NCI-H460 (cell line): ENCODE measurements at places on chromosomes 3 and 15.

- peak; percentile 24 for DNase-seq
These were observed 9.5 kb downstream of the LRRC49 start for GRCh38 chr15:70902107-70902506.

- peak; percentile 37 for DNase-seq
These were observed 127.6 kb upstream of the AZI2 start for GRCh38 chr3:28476194-28476593.

- no peak for DNase-seq
These were observed 48.1 kb downstream of the KLHL25 start for GRCh38 chr15:85746641-85747040.

GRCh38 chr15:92130244-92130643 lies 263.4 kb upstream of the ST8SIA2 start:
- DNase-seq: no peak

DNA sequence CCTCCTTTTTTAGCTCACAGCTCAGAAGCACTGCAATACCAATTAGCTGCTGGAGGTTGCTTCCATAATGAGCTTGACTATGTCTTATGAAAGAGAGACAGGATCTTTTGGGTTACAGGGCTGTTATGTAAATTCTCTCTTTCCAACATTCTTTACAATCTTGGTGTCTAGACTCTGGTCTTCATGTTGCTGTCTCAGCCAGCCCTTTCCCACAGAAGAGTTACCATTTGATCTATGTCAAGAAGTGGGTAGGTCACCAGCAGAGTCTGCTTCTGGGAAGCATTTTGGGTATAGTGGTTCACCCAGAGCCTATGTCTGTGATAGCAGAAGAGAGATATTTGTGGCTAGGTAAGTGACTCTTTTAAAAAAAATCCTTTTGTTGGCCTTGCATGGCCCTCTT lies 234.5 kb downstream of the SATB1 start:
- no peak for DNase-seq

- no peak for DNase-seq
These were observed 861.8 kb downstream of the SQOR start for GRCh38 chr15:46496491-46497115.

DNA sequence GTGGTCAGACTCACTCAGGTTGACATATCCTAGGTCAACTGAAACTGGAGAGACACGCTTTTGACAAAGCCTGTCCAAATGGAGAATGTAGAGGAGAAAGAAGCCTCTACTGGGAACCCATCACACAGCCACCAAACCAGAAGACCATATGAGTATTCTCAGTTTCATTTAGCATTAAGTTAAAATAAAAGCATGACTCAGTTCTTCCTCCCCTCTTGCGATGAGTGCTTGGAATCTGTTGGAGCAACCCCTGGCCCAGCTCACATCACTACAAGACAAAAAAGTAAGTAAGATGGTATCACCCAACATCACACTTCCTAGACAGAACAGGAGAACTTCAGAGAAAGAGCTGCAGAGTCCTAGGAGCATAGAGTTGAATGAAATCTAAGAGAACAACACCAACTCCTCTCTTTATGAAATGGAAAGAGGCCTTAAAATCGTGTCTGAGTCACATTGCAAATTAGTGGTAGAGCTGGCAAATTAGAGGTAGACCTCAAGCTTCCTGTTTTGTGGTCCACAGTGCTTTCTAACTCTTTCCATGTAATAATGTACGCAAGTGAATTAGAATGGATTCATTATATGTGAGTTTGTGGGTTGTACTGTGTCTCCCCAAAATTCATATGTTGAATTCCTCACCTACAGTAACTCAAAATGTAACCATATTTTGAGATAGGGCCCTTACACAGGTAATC lies 51.2 kb downstream of the FGF12 start:
- no peak for DNase-seq

- no peak for DNase-seq
These were observed at the start of gene P2RY14 for GRCh38 chr3:151278230-151278629. Gene P2RY14, minus strand, starts transcription at chr3:151278542. Its CDS starts 64,226 bp downstream, at chr3:151214316.

- DNase-seq: no peak
These were observed 88.8 kb upstream of the RARB start for GRCh38 chr3:25339225-25339624.

DNA sequence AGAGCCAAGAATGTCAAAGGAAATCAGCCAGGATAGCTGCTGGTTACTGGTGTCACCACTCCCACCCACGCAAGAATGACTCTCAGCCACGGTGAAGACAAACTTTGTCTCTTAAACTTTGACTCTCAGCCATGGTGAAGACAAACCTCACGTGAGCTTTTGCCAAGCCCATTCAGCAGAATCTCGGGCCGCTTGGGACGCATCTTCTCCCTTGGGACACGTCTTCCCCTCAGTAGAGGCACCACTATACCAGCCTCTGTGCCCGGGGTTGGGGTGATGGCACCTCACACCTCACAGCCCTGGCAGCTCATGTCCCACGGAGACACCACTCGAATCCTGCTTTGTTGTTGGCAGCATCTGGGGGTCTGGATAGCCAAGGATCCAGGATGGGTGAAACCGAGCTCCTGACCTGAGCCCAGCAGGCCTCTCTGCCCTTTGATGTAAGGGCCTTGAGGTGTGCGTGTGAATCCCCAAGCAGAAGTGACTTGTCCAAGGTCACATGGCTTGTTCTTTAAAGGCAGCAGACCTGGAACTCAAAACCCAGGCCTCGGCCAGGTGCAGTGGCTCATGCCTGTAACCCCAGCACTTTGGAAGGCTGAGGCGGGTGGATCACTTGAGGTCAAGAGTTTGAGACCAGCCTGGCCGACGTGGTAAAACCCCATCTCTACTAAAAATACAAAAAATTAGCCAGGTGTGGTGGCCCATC lies 21.8 kb downstream of the RBPMS2 start:
- no peak for DNase-seq

GRCh38 chr3:195159117-195159813 lies 111.7 kb downstream of the XXYLT1 start:
- DNase-seq: no peak

DNA sequence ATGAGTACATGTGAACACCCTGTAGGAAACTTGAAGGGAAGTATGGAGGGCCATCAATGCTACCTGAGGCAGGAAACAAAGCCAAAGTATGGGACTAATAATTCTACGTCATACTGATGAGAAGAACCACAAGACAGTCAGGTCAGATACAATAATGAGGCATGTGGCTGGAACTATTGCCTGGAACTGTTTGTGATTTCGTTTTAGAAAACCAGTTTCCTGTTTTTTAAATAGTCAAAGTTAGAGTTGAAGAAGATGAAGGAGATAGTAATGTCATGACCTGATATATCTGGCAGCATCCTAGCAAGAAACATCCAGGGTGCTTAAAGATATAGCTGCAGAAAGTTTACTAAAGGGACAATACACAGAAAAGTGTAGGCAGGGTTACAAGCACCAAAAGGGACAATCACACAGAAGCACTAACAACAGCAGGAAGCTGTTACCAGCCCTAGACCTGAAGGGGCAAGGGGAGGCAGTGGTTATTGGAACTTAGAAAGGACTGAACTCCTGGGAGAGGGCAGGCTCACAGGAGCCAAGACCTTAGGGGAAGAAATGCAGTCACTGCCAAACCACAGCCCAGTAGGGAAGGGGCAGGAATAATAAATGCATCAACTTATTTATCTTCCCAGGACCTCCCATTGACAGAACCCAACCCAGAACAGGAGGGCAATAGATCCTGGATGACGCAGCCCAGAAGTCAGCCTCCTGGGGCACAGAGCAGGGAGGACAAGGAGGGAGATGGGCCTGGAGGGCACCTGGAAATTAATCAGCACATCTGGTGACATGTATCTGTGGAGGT lies 302.1 kb upstream of the STT3B start:
- DNase-seq: no peak

- no peak for DNase-seq
These were observed 17.1 kb downstream of the CHST13 start for GRCh38 chr3:126540951-126541627.

DNA sequence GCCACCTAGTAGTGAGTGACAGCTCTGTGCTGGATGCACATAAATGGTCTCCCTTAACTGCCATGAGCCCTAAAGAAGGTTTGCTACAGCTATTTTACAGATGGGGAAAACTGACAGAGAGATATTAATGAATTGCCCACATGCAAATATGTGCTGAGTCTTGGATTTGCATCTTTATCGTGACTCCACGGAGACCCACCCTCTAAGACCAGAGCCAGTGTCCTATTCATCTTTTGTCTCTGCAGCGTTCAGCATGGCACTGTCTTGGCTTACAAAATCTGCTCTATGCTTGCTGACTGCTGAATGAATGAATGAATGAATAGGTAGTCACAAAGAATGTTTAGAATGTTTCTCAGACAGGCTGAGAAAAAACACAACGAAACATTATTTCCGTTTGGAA lies 48.3 kb downstream of the BTD start:
- DNase-seq: no peak

- DNase-seq: no peak
These were observed 170.4 kb downstream of the ZMAT3 start for GRCh38 chr3:178901204-178901603.

DNA sequence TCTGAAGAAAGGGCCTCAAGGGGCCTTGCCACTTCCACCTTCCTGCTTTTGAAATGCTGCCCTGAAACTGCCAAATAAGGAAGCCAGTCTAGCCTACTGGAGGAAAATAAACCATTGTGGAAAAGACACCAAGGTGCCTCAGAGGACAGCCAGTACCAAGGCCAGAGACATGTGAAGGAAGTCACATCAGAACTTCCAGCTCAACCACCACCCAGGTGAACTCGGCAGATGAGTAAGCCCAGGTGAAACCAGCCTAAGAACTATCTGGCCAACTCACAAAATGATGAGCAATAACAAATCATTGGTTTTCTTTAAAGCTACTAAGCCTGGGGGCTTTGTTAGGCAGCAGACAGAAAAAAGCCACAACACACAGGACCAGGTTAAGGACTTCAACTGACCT lies 103.0 kb downstream of the MAGI1 start:
- DNase-seq: no peak

DNA sequence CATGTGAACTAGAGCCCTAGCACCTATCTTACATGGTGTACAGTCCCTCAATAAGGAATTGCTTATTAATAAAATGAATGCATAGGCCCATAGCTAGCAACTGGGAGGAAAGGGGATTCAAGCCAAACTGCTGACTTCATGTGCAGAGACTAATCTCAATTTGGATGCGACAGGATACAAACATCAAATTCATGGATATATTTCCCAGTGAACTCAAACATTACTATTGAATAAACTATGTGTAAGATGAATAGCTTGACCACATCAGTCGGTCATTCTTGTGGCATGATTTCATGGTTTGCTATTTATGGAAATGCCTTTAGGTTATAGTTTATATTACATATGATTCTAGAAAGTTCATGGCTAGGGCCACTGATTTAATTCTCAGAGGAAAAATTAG lies 268.6 kb upstream of the SLITRK3 start:
- DNase-seq: no peak

DNA sequence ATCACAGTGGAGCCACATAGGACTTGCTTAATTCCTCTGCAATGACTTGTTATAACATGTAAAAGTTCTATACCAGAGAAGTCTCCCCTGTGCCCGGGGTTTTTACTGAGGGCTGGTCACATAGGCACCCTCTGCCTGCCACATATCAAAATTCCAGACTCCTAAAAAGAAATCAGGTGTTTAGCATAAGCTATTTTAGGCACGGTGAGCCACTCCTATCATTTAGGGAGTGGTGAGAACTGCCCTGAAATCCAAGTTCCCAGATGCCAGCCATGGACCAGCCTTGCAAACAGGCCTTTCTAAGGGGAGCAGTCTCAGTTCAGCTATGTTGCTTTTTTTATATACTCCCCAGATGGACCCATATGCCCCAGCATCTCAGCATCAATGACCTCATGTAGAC lies 130.3 kb downstream of the THSD4 start:
- DNase-seq: no peak
